ENCODE measurements at places on chromosomes 3 and 15.

DNA sequence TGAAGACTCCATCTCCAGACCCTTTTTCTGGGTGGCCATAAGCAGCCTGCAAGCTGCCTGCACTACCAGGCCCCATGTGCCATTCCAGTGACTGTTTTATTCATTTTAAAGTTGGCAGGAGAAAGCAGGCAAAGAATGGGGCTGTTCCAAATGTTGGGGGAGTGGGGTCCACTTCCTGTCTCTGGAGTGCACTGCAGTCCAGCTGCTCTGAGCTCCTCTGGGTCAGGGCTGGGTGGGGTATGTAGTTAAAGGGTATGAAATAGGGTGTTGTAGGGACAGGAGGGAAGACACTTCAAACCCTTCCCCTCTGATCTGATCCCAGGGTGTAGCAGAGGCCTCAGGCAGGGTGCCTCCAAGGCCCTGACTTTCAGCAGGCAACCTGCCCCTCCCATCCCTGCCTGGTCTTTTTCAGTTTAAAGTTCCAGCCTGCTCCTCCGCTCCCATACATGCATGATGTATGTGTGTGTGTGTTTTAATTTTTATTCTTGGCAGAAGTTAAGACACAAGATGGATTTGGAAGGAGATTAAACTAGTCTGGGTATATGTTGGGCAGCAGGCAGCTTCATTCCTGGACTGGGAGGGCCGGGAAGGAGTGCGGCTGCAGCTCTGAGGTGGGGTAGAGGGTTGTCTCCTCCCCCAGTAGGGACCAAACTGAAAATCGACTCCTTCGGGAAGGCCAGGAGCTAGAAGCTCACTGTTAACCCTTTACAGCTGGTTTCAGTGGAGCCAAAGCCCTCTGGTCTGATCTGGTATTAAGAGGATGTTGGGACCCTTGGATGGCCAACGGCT lies 17.3 kb downstream of the BOC start:
- no peak for DNase-seq

DNA sequence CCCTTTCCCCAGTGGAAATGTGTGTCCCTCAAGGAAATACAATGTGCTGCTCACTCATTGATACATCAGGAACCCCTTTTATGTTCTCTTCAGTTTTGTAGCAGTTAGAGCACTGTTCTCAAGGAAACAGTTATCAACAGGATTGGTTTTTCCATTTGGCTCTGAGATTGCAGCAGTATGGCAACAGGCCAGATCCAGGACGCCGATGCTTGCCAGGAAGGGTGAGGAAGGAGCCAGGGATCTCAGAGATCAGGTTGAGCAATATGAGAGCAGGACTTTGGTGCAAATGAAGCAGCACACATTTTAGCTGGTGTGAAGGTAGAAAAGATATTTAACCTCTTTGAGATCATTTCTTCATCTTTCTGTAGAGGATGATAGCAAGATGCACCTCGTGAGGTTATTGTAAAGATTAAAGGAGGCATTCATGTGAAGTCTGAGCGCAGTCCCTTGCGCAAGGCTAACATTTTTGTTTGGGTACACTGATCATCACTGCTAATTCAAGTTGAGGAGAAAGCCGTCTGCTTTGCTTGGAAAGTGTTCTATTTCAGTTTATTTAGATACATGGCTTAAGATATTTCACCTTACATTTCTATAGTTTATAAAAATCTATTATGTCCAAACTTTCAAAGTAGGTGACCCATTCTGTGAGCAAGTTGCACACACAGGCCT lies 68.5 kb downstream of the KCNH8 start:
- no peak for DNase-seq

- DNase-seq: no peak
These were observed 20.9 kb upstream of the SSUH2 start for GRCh38 chr3:8665407-8665896.

DNA sequence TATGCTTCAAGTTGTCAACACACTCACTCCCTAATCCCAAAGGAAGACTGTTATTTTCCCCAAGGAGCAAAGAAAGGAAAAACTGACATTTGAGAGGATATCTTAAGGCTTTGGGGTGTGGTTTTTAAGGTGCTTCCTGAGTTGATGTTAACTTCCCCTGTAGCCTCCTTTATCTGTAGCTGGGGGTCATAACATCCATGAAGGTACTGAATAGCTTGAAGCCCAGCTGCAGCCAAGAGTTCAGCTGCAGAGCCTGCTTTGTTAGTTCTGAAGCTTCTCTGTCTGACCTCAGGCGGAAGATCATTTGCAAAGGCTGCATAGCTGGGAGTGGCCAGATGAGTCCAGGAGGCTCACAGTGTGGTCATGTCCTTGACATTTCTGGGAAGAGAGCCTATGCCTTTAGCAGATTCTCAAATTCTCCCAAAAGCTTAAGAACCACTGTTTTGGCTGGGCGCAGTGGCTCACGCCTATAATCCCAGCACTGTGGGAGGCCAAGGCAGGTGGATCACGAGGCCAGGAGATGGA lies 165.4 kb downstream of the SV2B start:
- no peak for DNase-seq

- no peak for DNase-seq
These were observed 58.4 kb downstream of the MESD start for GRCh38 chr15:80931191-80931590.

DNA sequence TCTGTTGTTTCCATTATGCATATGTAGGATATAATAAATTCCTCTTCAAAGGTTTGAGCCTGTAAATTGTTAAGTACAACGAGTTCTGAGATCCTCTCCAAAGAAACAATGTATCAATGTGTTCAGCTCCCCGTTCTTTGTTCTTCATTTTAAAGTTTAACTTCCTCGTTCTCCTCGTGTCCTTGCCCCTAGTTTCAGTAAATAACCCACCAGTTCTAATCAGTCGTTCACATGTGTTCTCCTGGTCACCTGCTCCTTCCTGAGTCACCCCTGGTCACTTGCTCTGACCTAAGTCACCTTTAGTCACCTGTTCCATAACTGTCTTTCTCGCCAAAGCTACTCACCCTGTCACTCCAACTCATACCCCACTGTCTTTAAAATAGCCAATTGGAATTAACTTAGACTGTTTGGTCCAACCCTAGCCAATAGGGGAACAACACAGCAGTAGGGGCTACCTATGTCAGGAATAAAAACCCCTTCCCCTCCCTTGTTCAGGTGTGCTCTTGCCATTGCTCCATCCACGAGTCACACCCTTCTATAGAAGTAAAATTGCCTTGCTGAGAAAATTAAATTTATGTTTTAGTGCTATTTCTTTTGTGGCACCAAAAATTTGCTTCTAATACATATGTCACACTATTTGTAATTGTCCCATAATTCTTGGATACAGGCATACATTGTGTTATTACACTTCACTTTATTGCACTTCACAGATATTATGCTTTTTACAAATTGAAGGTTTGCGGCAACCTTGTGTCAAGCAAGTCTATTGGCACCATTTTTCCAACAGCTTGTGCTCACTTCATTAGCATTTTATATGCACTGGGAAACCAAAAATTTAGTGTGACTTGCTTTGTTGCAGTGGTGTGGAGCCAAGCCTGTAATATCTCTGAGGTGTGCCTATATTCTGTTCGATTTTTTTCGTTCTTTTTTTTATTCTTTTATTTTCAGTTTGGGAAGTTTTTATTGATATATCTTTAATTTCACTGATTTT lies 15.3 kb upstream of the MCF2L2 start:
- no peak for DNase-seq

All from NCI-H774 (cell line).